ENCODE measurements at places on chromosomes 7 and 10.

GRCh38 chr10:61217851-61218565 lies 235.2 kb downstream of the TMEM26 start:
- DNase-seq: no peak

GRCh38 chr7:27367179-27367932 lies 124.8 kb downstream of the EVX1 start:
- DNase-seq: no peak

- no peak for DNase-seq
Measured at GRCh38 chr10:45373003-45373575, 927 bp upstream of the ALOX5 start.

DNA sequence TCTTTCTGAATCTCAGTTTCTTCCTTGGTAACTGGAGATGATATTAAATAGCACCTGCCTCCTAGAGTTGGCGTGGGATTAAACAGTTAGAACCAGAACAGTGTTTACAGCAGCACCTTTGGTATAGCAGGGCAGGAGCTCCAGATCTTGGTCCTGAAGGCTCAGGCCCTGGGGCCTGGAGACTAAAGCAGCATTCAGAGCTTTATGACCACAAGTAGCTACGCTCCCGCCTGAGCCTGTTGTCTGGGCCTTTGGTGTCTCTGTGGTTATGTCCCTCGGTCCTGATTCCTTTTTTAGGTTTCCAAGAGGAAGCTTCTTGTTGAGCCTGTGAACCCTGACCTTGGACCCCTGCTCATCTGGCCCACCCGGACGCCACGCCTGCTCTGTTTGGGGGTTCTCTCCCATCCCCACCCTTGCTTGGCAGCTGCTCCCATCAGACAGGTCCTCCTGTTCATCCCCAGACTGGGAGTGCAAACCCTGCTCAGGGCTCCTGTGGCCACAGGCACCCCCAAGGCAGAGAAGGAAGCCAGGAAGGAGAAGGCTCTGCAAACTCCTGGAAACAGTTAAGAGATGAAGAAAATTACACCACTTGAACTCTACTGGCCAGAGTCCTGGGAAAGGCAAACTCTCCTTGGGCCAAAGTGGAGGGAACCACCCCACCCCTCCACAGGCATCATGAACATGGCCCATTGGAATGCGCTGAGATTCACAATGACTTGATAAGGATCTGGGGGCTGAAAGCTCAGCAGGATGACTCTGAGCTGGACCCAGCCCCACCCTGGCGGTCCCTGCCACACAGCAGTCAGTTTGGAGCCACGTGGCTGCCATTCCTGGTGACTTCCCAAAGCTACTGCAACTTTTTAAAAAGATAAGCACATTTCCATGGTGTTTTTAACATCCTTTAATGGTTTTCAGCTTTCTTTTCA lies 50.1 kb upstream of the TMEM72 start:
- DNase-seq: peak; percentile 90

GRCh38 chr10:13271552-13272163 lies 28.2 kb downstream of the PHYH start:
- peak; percentile 11 for DNase-seq

DNA sequence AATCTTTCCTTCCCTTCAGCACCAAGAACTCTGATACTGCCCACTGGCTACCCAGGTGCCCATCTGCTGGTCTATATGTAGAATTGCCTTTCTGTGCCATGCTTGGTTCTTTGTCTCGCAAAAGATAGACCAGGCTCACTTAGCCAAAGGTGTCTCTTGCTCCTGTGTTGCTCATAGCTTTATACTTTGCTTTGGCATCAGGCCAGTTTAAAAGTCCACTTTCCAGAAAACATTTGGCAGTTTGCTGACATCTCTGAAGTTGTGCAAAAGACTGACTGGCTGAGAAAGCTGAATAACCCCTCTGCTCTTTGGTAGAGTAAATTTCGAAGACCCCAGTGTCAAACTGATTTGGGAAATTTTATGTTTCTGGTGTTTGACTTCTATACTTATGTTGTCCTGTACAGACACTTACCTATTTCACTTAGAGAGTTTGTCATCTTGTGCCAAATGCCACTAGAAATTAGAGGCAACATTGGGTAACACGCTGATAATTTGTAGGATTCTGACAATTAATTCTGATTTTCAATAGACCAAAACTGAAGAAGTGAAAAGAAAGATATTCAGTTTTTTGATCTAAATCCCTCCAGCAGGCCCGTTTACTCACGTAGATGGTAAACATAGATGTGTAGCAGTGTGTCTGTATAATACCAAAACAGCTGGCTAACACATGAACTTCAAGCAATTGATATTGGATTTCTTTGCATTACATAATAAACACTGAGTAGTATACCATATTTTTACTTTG lies 91.1 kb downstream of the CPED1 start:
- DNase-seq: no peak

GRCh38 chr10:91043173-91043910 lies 122.5 kb upstream of the ANKRD1 start:
- peak; percentile 37 for DNase-seq

GRCh38 chr7:8189625-8190024 lies 72.3 kb downstream of the ICA1 start:
- no peak for DNase-seq

DNA sequence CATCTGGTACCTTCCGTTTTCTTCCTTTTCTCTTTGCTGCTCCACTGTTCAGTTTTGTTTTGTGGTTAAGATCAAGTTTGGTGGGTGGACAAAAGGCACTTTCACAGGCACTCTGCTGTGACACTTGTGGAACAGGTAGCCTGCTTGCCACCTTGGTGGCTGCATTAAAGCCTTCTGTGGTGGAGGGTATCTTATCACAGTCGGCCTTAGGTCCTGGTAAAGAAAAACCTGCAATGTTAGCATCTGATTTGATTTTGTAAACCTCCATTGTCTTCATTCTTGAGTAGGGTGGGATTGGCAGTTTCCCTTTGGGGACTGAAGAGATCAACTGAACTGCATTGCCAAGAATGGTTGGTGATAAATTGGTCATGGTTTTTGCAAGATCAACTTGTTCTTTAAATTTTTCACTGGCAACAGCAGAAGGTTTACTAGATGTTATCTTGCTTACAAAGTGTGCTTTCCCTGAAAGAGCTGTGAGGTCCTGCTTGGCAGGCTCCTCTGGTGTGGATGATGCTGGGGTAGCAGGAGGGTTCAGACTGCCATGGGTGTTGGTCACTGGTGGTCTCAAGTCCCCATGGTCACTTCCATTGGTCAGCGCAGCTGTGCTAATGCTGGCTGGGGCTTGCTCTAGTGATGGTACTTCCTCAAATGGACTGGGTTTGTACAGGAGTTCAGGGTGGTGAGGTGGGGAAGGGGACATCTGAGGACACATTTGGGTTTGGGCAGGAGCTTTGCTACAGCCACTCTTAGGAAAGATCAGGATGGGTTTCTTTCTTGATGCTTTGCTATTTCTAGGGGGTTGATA lies 182.2 kb downstream of the ZNF438 start:
- no peak for DNase-seq

- DNase-seq: no peak
Measured at GRCh38 chr7:100013328-100013676, 2.1 kb upstream of the ZKSCAN1 start.

DNA sequence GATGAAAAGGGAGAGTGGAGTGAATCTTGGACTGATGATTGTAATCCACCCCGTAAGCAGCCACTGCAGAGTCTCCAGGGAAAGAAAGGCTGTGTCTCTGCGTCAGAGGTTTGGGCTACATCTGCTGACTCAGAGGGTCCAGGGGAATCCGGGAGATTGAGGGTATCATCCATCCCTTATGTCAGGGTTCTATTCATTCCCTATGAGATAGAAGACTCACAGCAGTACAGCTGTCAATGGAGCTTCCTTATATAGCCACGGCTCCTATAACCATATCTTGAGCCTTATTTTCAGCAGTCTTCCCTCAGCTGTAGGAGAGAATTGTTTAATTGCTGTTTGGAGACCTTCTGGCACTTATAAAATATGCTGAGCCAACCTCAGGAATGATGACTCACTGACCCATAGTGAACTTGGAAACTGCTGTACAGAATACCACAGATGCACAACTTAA lies 558.2 kb upstream of the PFKP start:
- DNase-seq: peak; percentile 89

DNA sequence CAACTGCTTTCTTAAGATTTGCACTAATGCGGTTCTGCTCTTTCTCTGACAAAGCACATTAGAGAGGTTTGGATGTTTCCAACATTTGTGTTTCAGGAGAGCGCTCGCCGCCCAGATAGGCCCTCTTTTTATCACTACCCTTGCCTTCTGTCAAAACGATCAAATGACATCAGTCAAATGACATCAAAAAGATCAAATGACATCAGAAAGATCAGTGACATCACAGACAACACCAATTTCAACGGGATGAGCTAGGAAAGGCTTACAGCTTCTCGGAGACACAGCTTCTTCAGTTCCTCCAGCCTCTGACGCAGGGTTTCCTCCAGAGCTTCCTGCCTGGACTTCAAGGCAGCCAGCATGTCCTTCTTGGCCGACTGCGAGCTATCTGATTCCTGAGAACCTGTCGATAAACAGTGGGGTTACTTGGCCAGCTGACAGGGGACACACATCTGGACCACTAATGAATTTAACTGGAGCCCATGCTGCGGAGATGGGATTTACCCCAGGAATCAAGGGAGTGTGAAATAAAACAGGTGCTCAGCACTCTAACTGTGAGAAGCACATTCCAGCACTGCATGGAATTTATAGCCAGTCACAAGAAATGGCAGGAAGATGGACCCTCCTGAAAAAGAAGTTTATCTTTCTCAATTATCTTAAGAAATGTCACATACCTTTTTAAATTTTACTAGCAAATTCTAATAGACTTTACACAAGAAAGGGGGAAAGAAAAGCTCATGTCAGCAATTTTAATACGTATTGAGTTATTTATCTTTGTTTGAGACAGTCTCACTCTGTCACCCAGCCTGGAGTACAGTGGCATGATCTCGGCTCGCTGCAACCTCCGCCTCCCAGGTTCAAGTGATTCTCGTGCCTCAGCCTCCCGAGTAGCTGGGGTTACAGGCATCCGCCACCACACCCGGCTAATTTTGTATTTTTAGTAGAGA lies 88.2 kb downstream of the PRPF18 start:
- DNase-seq: no peak

Data from fibroblast of skin of scalp (primary cell).